ENCODE measurements at places on chromosomes 5 and 9.

- no peak for DNase-seq
These were observed 52.1 kb upstream of the DAB2 start for GRCh38 chr5:39476843-39477220.

DNA sequence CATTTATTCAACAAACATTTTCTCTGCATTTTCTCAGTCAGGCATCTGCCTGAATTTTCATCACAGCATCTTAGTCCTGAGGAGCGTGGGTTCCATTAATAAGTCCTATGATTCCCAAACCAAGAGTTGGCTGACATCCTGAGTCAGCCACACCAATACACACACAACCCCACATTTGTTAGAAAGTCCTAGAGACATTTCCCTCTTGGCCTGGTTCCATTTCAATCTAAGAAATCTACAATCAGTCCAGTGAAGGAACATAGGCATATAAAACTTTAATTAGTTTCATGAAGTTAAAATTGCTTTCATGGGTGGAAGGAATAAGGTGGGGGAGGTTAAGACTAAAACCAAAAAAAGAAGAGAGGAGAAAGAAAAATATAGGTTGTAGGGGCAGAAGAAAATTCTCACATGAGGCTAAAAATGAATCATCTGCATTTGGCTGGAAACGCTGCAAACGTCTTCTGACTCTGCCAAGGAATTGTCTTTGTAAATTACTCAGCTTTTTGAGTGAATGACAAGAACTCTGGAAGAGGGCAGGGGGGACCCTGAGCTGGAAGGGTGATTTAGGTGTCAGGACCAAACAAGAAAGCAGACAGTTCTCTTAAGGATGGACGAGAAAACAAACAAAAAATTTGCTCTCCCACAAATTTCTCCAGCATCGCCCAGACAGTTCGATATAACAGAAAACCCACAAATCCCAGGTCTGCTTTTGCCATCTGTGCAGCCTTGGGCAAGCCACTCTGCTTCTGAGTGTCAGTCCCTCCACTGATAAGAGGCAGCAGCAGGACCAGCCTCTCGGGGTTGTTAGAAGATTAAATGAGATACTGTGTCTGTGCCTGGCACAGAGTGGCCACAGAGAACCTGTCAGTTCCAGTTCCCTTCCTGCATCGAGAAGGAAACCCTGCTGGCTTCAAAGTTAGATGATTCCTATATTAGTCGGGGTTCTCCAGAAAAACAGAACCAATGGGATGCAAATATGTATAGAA lies 289.7 kb downstream of the CDK5RAP2 start:
- no peak for DNase-seq

DNA sequence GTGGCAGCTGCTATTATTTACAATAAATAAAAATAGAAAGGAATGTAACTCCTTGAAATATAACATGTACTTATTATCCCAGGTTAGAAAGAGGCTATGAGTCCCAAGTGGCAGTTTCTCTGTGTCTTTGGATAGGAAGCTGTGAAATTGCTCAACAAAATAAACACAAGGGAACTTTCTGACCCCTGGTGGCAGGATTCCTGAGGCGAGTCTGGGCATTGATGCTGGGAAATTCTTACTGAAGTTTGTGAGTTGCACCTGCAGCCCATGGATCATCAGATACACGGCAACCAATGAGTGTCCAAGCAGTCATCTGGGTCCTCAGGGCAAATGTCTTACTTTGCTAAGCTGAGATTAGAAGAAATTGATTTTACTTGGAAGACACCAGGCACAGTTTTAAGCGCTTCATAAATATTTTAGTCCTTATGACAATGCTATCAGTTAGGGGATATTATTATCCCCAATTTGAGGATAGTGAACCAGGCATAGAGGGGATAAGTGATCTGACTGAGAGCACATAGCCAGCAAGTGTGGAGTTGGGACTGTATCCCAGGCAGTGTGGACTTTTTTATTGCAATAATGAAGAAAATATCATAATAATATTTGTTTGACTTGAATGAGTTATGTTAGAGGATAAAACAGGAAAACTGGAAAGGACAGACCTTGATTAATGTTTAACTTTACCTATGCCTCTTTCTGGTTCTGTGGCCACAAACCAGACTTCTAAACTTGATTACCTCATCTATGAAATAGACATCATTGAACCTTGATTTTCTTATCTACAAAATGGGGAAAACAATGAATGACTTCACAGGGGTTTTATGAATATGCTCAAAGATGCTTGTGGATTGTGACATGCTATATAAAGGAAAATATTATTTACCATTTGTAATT lies 265.5 kb upstream of the ADAMTSL1 start:
- DNase-seq = peak; percentile 45

DNA sequence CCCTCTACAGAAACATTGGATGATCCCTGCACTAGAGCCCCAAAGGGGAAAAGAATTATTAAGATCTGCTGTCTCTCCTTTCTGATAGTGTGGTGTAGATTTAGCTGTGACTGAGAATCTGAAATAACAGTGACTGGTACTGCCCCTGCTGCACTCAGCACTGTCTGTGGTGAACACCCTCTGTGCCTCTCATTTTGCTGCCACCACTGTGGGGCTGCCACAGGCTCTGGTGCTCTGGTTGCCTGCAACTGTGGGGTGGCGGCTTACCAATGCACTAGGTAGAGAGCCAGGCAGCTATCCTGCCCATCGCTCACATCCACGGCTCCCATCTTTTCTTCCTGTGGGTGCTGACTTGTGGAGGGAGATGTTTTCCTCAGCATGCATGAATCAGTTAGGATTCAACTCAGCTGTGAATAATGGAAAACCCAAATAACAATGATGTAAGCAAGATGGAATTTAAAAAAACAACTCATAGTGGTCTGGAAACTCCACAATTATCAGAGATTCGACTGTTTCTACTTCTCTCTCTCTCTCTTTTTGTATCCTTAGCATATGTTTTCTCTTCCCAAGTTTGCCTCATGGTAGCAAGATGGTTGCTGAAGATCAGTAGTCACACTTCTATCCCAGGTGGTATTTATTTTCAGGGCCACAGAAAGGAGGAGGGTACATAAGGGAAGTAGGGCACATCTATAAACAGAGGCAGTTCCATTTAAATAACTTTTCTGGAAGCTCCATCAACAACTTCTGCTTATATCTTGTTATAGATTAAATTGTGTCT lies 99.8 kb upstream of the DAP start:
- peak; percentile 51 for DNase-seq

- DNase-seq = no peak
These were observed 40.8 kb downstream of the FRMD3 start for GRCh38 chr9:83497441-83497840.

GRCh38 chr5:122156724-122157325 lies 27.5 kb downstream of the ZNF474 start:
- DNase-seq = peak; percentile 71

DNA sequence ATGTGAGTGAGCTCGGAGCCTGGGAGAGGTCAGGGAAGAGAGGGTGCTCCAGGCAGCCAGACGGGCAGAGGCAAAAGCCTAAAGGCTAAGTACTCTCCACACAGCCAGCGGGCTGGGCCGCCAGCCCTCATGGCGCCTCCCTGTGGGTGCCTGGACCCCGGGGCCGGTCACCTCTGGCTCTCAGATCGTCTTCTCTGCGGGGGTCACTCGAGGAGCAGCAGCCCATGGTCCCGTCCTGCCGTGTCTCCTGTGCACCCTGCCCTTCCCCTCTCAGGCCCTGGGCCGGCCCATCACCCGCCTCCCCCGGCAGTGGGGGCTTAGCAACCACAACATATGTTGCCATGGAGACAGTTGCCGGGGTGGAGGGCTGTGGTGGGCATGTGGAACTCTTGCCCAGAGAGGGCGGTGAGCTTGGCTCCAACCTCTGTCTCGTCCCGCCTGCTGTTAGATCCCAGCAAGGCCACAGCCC lies 4.2 kb downstream of the AK1 start:
- no peak for DNase-seq

GRCh38 chr5:90338712-90339372 lies 70.7 kb downstream of the CETN3 start:
- DNase-seq = no peak

DNA sequence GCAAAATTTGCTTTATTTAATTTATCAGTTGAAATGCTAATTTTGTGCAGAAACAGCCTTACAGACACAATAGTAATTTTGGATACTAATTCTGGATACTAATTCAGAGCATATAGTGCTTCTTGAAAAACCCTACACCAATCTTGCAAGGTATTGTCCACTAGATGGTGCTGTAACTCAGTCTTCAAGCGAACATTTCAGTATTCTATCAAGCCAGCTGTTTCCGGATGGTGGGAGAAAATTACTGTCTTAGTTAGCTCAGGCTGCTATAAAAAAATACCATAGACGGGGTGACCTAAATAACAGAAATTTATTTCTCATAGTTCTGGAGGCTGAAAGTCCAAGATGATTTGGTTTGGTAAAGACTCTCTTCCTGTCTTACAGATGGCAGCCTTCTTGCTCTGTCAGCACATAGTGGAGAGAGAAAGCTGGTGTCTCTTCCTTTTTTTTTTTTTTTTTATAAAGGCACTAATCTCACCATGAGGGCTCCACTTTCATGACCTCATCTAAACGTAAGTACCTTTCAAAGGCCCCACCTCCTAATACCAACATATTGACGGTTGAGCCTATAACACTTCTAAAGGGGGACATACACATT lies 1306.5 kb upstream of the CDH9 start:
- DNase-seq = peak; percentile 67

- peak; percentile 92 for DNase-seq
These were observed at the start of gene ZNF474 for GRCh38 chr5:122129306-122129705. Gene ZNF474, plus strand, starts transcription at chr5:122129546. Its CDS starts 22,445 bp downstream, at chr5:122151991.

DNA sequence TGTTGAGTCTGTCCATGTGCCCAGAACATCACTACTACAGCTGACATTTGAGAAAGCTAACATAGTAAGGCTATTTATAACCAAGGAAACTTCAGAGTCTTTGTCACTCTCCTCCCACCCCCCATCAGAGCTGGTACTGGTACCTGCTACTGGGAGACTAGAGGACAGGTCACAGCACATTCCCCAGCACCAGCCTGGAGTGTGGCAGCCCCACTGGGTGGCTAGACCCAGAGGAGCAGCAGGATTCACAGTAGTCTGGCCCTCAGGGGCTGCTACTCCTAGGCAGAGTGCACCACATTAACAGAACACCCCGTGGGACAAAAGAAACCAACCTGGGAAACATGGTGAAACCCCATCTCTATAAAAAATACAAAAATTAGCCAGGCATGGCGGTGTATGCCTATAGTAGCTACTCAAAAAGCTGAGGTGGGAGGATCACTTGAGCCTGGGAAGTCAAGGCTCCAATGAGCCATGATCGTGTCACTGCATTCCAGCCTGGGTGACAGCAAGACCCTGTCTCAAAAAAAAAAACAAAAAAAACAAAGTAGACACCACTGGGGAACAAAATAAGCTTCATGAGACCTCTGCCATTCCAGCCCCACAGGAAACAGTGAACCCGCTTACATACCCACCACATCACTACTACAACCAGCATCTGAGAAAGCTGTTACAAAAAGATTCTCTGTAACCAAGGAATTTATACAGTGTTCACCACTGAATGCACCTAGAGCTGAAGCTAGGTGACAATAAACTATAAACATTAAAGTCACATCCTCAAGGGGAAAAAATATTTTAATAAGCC lies 26.3 kb upstream of the PTGER4 start:
- no peak for DNase-seq

DNA sequence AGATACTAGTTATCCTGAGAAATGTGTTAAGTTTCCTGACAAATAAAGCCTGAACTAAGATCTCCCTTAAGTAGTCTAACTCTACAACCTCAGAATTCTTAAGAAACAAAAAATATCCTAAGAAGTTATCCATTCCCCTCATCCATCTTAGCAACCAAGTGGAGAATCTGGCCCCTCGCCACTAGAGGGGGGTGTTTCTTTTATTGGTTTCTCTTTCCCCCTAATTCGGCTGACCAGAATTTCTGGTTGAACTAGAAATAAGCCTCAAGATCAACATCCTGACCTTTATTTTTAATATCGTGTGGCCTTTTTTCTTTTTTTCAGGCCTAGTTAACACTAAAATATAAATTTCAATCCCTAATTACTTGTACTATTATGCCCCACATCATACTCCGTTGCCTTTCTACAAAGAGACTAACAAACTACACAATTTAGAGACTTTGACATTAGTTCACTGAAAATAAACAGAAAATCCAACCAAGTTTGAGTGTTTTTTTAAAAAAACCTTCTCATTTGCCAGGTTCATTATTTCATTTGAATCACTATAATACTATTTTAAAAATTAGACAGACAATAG lies 14.3 kb upstream of the NR4A3 start:
- DNase-seq = peak; percentile 51

DNA sequence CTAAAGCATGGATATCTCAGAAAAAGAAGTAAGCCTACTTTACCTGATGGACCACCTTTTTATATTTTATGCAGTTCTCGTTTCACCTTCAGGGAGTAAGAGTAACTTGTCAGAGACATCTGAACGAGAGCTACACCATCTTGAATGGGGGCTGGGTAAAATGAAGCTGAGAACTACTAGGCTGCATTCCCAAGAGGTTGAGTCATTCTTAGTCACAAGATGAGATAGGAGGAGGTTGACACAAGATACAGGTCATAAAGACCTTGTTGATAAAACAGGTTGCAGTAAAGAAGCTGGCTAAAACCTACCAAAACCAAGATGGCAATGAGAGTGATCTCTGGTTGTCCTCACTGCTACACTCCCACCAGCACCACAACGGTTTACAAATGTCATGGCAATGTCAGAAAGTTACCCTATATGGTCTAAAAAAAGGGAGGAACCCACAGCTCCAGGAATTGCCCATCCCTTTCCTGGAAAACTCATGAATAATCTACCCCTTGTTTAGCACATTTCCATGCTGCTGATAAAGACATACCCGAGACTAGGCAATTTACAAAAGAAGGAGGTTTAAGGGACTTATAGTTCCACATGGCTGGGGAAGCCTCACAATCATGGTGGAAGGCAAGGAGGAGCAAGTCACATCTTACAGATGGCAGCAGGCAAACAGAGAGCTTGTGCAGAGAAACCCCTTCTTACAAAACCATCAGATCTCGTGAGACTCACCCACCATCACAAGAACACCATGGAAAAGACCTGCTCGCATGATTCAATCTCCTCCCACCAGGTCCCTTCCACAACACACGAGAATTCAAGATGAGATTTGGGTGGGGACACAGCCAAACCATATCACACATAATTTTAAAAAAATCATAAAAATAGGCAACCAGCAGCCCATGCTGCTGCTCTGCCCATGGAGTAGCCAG lies 62.5 kb downstream of the GIN1 start:
- peak; percentile 18 for DNase-seq

- no peak for DNase-seq
These were observed 84.6 kb downstream of the PCSK5 start for GRCh38 chr9:75975071-75975470.

DNA sequence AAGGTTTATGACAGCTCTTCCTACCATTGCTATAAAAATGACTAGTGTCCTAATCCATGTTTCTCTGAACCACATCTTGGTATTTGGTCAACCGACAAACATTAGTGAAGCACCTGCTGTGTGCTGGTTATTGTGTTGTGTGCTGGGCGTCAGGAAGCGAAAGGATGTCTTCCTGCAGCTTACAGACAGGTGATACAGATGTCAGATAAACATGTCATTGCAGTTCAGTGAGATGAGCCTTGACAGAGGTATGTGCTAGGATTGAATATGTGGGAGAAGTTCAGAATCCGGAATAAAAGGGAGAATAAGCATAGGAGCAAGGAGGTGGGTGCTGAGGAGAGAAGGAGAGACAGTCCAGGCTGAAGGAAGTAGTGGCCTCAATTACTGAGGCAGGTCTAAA lies 20.3 kb upstream of the CTNNA1 start:
- DNase-seq = no peak

- DNase-seq = no peak
These were observed 13.4 kb downstream of the PWWP2A start for GRCh38 chr5:160105686-160106360.
